ENCODE measurements at places on chromosomes 6 and 20.

GRCh38 chr6:147724454-147724853 lies 216.0 kb downstream of the SAMD5 start:
- DNase-seq = no peak

DNA sequence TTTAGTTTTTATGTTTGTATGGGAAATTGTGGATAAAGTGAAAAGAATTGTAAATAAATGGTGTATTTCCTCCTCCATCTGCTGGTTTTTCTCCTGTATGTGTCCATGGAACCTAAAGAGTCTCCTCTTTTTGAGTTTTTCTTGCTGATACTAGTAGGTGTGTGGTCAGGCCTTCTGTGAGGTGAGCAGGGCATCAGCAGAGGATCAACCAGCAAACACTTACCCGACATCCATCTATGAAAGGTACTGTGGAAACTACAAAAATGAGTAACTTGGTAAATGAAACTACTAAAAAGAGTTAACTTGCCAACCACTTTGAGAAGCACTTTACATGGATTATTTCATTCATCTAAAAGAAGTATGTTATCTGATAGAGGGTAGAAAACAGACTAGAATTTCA lies 20.9 kb upstream of the RNF8 start:
- DNase-seq = no peak

- no peak for DNase-seq
Measured at GRCh38 chr6:135212020-135212806, 31.1 kb downstream of the MYB start.

DNA sequence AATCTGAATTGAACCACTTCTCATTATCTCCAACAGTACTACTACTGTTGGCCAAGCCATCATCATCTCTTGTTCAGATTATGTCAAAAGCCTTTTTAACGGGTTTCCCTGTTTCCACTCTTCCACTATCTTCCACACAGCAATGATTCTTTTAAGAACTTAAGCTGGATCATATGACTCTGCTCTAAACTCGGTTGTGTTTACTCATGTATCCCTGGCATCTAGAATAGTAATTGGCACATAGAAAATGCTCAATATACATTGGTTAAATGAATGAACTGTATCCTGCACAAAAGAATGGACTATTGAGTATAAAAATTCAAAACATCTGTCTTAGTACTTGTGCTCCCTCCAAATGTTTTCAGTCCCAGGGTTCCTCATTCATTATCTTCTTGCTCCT lies 2.8 kb upstream of the COX7A2 start:
- no peak for DNase-seq

GRCh38 chr6:2426561-2427340 lies 181.3 kb upstream of the GMDS start:
- DNase-seq = no peak

DNA sequence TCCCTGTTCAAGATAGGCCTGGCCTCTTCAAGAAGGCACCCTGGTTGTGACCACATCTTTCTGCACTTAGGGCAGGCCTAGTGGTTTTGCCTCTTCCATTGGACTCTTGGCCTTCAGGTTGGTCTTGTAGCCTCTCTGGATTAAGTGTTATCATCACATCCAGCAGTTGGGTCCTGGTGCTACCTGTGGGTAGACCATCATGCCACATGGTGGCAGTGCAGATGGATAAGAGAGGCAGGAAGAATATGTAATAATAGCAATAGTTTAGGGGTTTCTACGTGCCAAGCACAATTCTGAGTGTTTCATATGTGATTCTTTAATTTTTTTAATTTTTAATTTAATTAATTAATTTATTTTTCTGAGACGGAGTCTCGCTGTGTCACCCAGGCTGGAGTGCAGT lies 28.5 kb upstream of the SNRPB2 start:
- DNase-seq = no peak

DNA sequence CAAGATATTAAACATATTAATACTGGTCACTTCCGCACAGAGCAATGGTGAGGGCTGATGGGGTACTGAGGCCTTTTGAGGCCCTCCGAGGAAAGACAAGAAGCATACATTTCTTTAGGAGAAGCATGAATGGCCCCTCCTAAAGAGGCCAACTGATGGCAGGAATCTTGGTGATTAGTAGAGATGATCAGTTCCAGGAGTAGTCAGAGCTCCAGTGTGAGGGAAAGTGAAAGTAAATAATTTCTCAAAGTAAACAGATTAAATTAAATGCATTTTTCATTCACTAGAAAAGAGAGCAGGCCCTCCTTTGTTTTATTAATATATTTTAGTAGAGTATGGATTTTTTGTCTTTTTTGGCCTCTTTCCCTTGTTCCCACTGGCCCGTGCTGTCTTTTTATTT lies 38.2 kb downstream of the NOX3 start:
- DNase-seq = no peak

- DNase-seq = no peak
Measured at GRCh38 chr6:143009851-143010250, 50.8 kb upstream of the AIG1 start.
